ENCODE measurements at places on chromosomes 11 and 22.

- peak; percentile 7 for DNase-seq
These were observed 711 bp downstream of the FDX1 start for GRCh38 chr11:110430267-110431050.

DNA sequence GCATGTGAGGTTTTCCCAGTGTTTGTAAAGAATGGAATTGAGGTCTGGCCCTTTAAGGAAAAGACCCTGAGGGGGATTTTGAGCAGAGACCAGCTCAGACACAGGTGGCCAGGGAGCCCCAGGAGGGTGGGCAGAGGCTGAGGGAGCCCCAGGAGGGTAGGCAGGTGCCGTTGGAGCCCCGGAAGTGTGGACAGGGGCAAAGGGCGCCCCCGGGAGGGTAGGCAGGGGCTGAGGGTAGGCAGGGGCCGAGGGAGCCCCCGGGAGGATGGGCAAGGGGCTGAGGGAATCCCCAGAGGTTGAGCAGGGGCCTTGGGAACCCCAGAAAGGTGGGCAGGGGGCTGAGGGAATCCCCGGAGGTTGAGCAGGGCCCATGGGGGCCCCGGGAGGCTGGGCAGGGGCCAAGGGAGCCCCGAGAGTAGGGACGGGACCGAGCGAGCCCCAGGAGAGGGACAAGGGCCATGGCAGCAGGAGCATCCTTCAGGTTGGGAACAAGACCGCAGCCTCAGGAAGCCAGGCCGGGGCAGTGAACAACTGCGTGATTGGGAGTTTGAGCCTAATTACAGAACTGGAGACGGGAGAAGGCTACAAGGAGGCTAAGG lies 292.0 kb downstream of the BRD1 start:
- no peak for DNase-seq

GRCh38 chr11:31645747-31646146 lies 136.2 kb downstream of the ELP4 start:
- no peak for DNase-seq

DNA sequence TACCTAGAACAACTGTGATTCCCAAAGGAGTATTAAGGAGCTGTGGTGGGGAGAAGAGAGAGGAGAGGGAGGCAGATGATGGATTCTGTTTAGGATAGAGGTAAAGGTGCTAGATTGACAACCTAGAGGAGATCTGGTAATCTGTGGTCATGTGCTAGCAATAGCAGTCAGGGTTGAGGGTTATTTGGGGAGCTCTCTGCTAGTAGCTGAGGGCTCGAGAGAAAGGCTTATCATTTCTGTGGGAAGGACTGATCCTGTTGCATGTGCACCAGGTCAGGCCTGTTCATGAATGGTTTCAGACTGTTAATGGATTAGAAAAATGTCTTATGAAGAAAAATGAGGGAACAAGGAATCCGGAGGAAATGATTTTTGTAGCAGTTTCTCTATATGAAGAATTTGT lies 63.2 kb downstream of the MTMR3 start:
- DNase-seq = no peak

DNA sequence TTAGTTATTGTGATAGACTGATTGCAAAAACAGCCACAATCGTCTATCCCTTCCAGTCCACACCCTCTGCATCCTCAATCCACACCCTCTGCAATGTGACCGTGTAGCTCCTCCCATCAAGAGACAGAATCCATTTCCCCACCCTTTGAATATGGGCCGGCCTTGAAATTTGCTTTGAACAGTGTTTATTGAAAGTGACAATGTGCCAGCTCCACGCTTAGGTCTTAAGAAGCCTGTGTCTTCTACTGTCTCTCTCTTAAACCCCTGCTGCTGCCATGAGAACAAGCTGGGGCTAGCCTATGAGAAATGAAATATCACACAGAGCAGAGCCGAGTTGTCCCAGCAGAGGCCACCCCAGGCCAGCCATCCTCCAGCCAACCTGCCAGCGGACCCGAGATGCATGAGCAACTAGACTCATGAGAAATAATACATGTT lies 22.3 kb upstream of the MICAL2 start:
- no peak for DNase-seq
